ENCODE measurements at places on chromosomes 7 and 10. TPM values are rescaled to one million over a fixed set of nuclear protein-coding genes. Genes with fewer than 3 reads are reported as not detected.

- no peak for DNase-seq
These were observed 40.6 kb downstream of the GHRHR start for GRCh38 chr7:31004393-31004792.

GRCh38 chr7:105675934-105676371, 94.7 kb upstream of the EFCAB10 start:
- peak; percentile 46 for DNase-seq

The PLPP4 gene
- not detected for total RNA-seq

The AOC1 gene
- total RNA-seq = 4.6 TPM

The PRKG1 gene
- 17.0 TPM for total RNA-seq
